ENCODE measurements at places on chromosomes 1 and 21. TPM values are rescaled to one million over a fixed set of nuclear protein-coding genes. Genes with fewer than 3 reads are reported as not detected.

MPL gene
- not detected for polyA plus RNA-seq

GBP7 gene
- not detected for polyA plus RNA-seq

SLC44A3 gene
- 4.0 TPM for polyA plus RNA-seq

PIK3R3 gene
- polyA plus RNA-seq, result 14.8 TPM

CNR2 gene
- 0.03 TPM for polyA plus RNA-seq

KRTAP12-2 gene
- not detected for polyA plus RNA-seq
